ENCODE measurements at places on chromosomes 5 and 9.

- DNase-seq: no peak
Observed at GRCh38 chr9:124389146-124389939, 25.9 kb downstream of the PSMB7 start.

DNA sequence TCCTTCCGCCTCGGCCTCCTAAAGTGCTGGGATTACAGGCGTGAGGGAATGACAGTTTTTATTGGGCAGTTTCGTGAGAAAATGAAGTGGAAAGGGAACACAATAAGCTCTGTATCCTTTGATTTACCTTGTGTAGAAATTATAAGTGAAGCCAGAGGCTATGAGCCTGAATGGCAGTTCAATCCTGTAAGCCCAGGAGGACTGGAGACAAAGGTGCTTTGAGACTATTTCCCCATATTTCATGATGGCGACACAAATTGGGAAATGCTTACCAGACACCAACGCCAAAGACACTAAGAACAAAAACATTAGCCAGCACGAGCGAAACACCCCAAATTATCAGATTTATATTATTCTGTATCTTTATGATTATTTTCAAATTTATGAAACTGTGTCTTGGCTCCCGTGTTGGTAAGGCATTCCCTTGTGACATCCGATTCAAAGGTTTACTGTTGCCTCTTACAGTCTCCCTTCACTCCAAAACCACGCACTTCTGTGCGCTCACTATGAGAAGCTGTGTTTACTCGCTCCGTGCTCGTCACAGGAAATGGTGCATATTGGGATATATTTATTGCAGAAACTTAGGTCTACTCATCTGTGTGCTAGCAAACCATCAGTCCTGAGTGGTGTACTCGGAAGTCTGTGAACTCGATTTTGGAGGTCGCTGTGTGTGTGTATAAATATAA is 73.9 kb downstream of the SH3PXD2B start:
- DNase-seq: no peak

- DNase-seq: no peak
Observed at GRCh38 chr5:64838376-64838775, 69.6 kb downstream of the CWC27 start.

DNA sequence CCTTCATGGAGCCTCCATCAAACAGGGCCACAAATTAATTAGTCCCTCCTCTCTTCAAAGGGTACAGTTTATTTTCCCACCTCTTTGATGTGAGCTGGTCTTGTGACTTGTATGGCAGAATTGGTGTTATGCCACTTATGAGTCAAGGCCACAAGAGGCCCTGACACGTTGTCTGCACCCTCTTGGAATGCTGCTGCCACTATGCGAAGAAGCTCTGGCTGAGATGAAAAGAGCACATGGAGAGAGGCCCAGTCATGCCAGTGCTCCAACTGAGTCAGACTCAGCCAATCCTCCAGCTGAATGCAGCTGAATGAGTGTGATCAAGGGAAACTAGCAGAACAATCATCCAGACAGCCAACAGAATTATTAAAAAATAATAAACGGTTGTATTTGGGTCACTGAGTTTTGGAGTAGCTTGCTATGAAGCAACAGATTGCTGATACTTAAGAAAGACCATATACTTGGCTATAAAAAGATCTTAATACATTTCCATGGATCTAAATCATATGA is 128.3 kb downstream of the MARCHF11 start:
- DNase-seq: no peak

GRCh38 chr5:109873687-109874086 is 184.0 kb downstream of the MAN2A1 start:
- DNase-seq: no peak

- DNase-seq: no peak
Observed at GRCh38 chr9:99907208-99907532, 716 bp downstream of the STX17 start.

DNA sequence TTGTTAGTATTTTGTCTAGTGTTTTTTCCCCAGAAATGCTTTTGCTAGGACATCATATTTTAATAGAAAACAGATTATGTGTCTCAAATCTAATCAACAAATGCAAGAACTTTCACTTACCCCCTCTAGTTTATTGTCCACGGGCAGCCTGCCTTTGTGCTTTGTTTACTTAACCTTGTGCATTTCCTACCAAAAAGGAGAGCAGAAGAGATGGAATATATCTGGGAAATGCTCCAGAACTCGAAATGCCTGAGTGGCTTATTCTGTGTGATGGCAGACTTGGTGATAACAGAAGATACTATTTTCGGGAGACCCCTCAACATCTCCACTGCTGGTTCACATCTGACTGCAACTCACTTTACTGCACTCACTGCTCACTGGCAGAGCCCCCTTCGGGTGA is 33.3 kb upstream of the SPDL1 start:
- no peak for DNase-seq

- DNase-seq: no peak
Observed at GRCh38 chr9:120668399-120668798, 45.9 kb downstream of the MEGF9 start.

Data from GM20000 (cell line).